ENCODE measurements at places on chromosomes 6 and 20.

DNA sequence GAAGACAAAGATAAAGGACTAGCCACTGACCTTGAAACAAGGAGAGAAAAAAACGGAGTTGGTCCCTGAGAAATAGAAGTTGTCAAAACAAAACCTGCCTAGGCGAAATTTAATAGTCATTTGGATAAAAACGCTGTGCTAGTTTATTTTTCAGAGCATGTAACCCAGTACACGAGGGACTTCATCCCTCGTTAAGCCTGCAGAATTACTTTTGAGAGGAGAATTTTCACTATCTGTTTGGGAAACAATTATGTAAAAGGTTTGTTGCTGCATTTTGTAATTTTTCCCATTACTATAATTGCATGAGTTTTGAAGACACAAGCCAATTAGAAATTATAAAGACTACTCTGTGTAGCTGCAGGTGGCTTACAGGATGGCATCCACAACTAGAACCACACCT, 71.6 kb upstream of the MAP3K7 start:
- no peak for DNase-seq

DNA sequence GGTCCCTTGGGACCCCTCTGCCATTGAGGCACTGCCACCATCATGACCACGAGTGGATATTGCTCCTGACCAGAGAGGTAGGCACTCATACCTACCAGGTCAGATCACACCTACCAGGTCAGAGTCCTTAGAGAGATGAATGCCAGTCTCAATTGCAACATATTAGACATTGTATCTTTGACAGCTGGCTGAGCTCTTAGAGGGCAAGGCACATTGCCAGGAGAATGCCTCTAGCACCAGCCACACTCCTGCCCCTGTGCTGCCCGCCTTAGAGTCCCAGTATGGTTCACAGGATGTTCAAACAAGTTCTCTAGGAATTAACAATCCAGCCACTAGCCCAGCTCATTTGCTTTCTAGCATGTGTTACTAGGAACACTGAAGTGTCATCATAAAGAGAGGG, 65.9 kb downstream of the TMEM244 start:
- DNase-seq = no peak

DNA sequence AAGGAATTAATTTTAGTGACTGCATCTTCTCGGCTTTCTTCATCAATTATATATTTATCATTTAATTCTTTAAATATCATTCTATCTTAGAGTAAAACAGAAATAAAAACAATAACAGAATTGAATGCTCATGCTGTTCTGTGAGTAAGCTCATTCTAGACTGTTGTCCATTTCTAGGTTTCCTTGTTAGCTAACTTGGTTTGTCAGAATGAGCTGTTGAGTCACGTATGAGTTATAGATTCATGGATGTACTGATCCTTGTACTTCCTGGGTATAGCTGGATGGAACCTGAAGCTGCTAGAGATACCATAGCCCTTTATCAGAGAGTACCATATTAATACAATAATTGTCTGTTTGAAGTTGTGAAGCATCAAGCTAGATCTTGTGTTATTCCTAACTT, 515.3 kb downstream of the TENT5A start:
- DNase-seq = no peak

GRCh38 chr20:57940376-57940775, 230.6 kb upstream of the PMEPA1 start:
- DNase-seq = no peak

DNA sequence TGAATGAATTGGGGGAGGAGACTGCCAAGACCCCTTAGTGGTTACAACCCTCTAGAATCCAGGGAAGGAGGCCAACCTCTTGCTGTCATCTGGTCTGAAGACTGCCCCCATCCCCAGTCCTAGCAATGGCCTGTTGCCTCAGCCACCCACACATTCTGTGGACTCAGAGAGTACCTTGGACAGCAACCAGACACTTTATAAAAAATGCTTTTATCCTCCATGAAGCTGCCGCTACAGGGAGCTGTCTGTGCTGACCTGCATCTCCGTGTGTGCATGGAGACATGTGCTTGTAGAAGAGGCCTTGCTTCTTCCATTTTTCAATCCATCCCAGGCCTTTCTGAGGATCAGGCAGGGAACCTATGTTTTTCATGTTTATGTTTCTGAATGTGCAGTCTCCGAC, 15.2 kb downstream of the CDH22 start:
- no peak for DNase-seq

GRCh38 chr6:150072201-150072600, 3.3 kb upstream of the ULBP3 start:
- DNase-seq = peak; percentile 32

GRCh38 chr6:30862156-30862875, 22.0 kb upstream of the DDR1 start:
- no peak for DNase-seq

GRCh38 chr6:136089876-136090275, 160.2 kb downstream of the MTFR2 start:
- DNase-seq = no peak

DNA sequence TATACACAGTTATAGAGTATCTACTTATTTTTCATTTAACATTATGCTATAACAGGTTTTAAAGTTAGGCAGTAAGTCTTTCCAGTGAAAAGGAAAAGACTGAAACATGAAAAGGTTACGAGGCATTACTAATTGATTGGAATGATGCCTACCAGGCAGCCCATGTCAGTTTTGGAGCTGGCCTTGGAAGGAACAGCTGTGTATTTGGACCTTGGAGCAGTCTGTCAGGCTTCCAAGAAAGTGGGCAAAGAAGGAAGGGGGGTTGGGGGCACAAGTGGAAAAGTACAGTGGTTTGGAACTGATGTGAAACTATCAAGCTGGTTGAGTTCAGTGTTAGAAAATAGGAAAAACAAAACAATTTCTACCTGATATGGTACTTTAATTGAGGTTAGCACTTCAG, 41.7 kb downstream of the SLC16A10 start:
- no peak for DNase-seq

GRCh38 chr6:170311696-170312095, 5.1 kb downstream of the FAM120B start:
- DNase-seq = no peak

- DNase-seq = no peak
These were observed 109.2 kb upstream of the TMEM170B start for GRCh38 chr6:11428371-11428770.

- DNase-seq = no peak
These were observed 118.2 kb downstream of the ADAT2 start for GRCh38 chr6:143332153-143332845.

GRCh38 chr6:51842804-51843378, 244.5 kb downstream of the PKHD1 start:
- no peak for DNase-seq

- DNase-seq = no peak
These were observed 584.2 kb downstream of the CD109 start for GRCh38 chr6:74280130-74280692.

- DNase-seq = no peak
These were observed 18.7 kb downstream of the BTN3A1 start for GRCh38 chr6:26420688-26421171.

DNA sequence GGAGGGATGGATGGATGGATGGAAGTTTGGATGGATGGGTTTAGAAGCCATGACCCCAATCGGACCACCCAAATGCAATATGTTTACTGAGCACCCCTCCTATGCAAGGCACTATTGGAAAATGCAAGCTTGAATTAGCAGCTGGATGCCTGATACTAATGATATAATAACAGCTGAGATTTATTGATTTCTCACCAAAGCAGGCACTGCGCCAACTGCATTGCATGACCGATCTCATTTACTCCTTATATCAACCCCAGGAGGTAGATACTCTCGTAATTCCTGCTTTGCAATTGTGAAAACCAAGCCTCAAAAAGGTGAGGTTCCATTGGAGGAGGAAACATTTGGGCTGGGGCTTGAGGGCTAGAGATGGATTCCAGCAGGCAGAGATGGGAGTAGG, 89.7 kb downstream of the KCNB1 start:
- no peak for DNase-seq

- no peak for DNase-seq
These were observed 136.0 kb upstream of the AHI1 start for GRCh38 chr6:135633573-135633972.

GRCh38 chr6:51199733-51200260, 381.1 kb downstream of the TFAP2B start:
- no peak for DNase-seq

GRCh38 chr6:106790149-106790770, 160.9 kb downstream of the QRSL1 start:
- no peak for DNase-seq

DNA sequence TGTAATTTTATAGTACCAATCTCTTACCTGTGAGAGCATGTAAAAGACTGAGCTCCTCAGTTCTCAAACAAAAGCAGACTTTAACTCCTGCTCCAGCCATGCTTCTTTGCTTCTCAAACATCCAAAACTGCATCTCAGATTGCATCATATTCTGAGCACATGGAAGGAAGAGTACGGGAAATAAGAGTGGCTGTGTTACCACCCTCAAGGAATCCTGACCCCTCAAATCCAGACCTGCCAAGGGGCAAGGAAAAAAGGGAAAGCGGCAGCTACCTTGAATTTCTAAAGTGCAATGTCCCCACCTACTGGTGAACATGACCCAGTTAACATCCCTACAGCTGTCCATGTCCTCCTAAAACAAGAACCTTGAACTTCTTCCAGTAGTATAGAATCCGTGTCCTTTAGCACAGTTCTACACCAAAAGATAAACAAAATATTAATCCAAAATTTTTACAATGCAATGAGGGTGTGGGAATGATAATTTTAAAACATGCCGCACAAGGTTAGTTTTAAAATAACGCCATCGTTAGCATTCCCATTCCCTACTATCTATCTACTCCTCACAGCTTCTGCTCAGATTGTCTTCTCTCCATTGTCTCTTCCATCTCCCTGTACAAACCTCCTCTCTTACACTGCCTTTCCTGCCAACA, 34.1 kb upstream of the HLA-DQB1 start:
- DNase-seq = no peak

DNA sequence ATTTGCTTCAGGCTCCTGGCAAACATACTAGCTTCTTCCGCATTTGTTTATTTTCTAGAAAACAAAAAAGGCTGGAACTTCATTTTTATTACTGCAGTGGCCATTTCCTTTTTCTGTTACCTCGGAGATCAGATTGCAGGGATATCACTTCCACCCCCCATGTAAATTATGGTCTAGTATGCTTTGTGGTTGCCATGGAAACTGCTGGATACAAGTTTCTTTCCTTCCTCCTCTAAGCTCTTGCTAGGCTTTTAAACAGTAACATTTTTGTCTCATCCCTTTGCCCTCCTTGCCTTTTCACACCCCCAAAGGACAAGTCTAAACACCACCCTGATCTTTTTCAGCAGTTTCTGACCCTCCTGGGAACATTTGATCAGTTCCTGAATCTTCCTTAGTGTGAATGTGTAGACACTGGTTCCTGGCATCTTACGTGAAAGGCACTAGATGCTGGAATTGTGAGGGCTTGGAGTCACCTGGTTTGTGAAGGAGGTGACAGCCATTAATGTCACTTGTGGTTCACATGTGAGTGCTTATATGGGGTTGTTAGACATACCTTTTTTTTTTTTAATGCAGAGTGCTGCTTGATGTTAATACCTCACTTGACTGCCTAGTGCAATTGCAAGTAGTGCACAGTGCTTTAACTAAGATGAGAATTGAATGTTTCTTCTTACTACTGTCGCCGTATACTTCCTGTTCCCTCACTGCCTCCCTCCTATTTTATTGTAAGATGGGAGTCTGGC, 181.6 kb downstream of the JARID2 start:
- DNase-seq = no peak

GRCh38 chr6:21001736-21002135, 467.5 kb downstream of the CDKAL1 start:
- DNase-seq = no peak

- no peak for DNase-seq
These were observed at the start of gene SLC17A3 for GRCh38 chr6:25874118-25874517. SLC17A3 (minus strand) TSS chr6:25874243; CDS start chr6:25868387, 5,856 bp downstream.

DNA sequence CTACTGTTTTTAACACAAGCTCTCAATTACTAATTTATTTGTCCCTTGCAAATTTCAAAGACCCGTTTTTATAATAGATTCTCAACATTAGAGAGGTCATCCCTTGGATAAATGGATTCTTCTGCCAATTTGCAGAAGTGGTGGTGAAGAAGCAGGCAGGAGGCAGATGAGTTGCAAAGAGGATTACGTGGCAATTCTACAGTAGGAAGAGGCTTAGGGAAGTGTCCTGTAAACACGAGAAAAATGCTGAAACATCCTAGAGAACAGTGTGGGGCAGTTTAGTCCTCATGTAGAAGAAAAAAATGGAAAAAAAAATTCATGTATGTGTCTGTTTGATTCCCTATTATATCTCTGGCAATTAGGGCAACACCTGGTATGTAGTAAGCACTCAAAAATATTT, 87.6 kb downstream of the BMP2 start:
- no peak for DNase-seq

- DNase-seq = no peak
These were observed 68.6 kb upstream of the QKI start for GRCh38 chr6:163345931-163346330.

DNA sequence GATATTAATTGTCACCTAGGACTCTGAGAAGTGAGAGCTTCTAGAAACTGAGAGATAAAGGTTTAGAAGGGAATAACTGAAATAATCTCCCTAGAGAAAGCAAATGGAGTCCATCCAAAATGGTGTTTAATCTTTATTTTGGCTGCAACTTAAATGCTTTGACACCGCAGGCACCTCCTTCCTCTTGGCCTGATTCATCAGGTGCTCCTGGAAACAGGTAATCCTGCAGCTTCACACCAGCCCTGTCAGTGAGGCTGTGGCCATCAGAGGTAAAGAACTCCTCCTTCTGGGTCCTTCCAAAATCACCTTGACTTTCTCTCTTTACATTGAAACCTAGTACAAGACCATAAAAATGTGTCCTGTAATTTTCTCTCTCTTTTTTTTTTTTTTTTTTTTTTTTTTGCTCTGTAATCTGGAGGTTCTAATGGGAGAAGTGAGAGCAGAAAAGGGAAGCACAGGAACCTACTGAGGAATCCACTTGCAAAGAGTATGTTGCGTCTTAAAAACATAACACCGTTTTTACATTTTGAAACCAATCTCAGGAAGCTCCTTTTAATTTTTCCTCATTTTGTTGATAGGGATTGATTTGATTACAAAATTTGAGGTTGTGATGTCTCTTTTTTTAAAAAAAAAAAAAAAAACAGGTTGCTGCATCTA, 124.2 kb downstream of the LRRC1 start:
- no peak for DNase-seq
